ENCODE measurements at places on chromosomes 3 and 15.
A peak's percentile ranks its signal among the peaks of the same experiment; 100 is the strongest.

GRCh38 chr3:62621176-62621575 is 247.8 kb upstream of the FEZF2 start:
- DNase-seq: no peak

DNA sequence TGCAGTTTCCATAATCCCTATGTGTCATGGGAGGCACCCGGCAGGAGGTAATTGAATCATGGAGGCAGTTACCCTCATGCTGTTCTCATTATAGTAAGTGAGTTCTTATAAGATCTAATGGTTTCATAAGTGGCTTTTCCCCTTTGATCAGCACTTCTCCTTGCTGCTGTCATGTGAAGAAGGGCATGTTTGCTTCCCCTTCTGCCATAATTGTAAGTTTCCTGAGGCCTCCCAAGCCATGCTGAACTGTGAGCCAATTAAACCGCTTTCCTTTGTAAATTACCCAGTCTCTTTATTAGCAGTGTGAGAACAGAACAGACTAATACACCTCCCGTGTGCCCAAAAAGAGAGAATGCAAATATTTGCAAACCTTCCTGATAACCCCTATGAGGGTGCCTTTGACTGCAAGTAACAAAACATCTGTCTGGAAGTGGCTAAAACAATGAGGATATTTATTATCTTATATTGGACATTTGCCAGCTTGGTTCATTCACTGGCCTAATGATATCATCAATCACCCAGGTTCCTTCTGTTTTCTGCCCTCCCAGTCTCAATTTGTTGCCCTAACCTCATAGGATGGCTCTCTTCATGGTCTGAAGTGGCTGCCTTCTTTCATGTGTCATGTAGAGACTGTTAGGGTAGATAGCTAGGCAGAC is 68.7 kb downstream of the BHLHE40 start:
- no peak for DNase-seq

- peak; percentile 25 for DNase-seq
These were observed 49.7 kb downstream of the MAGEF1 start for GRCh38 chr3:184662187-184662586.

GRCh38 chr3:33790091-33790490 is 8.3 kb upstream of the PDCD6IP start:
- DNase-seq: no peak

GRCh38 chr3:66456711-66457173 is 44.1 kb downstream of the LRIG1 start:
- DNase-seq: no peak

DNA sequence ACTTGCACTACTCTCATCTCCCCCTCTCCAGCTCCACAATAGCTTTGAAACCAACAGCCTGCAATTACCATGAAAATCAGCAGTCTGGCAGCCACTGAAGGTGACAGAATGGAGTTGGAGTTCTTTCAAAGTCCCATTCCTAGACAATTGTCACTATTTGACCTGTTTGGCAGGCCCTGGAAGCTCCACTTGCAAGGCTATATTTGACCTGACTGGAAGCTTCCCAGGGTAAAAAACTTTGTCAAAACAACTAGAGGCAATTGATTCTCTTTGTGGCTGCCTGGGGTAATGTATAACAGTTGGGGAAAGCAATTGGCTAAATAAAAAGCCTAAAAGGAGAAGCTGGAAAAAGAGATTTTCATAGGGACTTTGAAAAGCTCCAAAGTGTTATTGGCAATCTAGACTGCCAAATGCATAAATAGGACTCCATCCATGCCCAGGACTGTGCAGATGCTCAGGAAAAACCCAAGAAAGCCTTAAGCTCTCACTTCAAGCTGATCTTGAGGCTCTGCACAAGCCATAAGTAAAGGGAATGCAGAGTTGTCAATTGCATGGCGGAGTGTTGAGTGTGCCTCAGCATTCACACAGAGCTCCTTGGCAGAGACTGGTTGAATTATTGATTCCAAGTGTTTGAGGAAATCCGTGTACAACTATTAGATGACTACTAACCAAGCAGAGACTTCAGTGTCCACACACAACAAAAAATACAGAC is 18.3 kb downstream of the GREM1 start:
- no peak for DNase-seq

DNA sequence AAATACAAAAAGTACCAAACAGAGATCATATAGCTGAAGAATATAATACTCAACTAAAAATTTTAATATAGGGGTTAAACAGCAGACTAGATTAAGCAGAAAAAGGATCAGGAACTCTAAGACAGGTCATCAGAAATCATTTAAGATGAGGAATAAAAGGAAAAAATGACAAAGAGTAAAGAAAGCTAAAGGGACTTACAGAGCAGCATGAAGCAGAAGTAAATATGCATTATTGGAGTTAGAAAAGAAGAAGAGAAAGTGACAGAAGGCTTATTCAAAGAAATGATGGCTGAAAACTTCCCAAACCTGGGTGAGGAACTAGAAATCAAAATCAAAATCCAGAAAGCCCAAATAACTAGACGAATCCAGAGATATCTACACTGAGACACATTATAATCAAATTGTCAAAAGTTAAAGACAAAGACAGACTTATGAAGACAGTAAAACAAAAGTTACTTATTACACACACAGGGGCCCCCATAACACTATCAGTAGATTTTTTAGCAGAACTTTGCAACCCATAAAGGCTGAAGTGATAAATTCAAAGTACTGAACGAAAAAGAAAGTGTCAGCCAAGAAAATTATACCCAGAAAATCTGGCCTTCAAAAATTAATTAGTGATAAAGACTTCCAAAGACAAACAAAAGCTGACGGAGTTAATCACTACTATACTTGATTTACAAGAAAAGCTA is 95.6 kb downstream of the SCAPER start:
- no peak for DNase-seq

DNA sequence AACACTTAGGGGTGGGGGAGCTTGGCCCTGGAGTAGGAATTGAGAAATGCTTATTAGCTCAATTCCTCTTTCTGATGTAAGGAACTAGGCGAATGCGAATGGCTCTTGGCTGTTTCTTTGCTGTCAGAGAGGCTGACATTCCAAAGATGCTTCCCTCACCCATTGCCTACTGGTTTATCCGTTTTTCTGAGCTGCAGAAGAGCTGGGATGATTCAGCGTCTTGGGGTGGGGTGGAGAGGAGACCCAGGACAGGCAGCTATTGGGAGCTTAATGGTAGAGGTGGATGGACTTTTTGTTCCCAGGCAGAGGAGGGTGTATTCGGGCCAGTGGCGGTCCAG is 9.8 kb downstream of the PLEKHO2 start:
- peak; percentile 90 for DNase-seq

- no peak for DNase-seq
These were observed 100.7 kb downstream of the CACNA2D3 start for GRCh38 chr3:54223063-54223462.

GRCh38 chr15:51536965-51537574 is 85.5 kb downstream of the DMXL2 start:
- no peak for DNase-seq

GRCh38 chr3:171862993-171863521 is 19.9 kb downstream of the TMEM212 start:
- no peak for DNase-seq

GRCh38 chr15:66089049-66089448 is 164.5 kb downstream of the MEGF11 start:
- DNase-seq: no peak

- DNase-seq: no peak
These were observed 71.9 kb upstream of the FEZF2 start for GRCh38 chr3:62445275-62445674.

- no peak for DNase-seq
These were observed 96.4 kb downstream of the ANO10 start for GRCh38 chr3:43525386-43525785.

DNA sequence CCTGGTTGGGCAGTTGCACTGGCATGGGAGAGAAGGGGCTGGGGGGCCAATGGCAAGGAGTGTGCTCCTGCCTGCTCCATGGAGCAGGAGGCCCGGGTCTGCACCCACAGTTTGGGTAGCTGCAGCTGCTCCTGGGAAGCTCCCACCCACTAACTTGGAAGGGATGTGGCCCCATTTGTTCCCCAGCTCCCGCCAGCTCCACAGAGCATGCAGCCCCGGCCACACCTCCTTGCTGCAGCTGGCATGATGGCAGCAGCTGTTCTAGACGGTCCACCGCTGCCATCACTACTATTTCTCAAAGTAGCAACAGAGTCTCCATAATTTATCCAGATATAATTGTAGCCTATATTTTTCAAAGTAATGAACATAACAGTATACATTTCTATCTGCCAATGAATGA is 65.8 kb downstream of the PIK3CB start:
- no peak for DNase-seq

DNA sequence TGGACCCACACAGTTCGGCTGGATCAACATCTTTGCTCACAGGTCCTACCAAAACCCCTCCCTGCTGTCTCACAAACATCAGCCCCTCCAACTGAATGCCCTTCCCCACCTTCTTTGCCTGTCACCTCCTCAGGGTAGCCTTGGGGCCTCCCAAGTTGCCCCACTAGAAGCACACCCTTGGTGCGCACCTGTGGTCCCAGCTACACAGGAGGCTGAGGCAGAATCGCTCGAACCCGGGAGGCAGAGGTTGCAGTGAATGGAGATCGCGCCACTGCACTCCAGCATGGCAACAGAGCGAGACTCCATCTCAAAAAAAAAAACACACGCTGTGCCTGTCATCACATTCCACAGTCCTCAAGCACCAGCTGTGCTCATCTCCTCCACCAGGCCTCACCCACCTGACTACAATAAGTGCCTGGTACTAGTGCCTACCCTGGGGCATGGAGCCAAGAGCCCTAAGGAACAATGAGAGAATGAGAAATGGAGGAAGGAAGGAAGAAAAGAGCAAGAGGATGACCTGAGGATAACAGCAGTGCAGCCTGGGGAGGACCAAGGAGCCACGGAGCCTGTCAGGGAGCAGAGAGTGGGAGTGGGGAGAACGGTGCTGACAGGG is 26.0 kb downstream of the RPN1 start:
- DNase-seq: no peak

DNA sequence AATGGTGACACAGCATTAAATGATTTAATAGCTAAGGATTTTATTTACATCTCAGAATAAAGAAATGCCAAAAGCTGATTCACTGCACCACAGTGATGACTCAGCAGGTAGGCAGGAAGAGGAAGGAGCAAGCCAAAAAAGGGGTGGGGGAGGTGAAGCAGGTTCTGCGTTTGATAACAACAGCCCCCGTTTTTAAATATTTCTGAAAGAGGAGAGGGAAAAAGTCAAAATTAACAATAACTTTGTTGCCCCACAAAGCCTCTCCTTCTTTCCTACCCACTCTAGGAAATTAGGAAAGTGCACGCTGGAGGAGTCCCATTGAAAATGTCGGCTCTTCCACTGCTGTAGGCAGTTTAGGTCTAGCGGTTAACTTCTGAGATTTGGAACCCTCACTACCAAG is 9.9 kb upstream of the CCDC54 start:
- peak; percentile 11 for DNase-seq

GRCh38 chr15:38028869-38029268 is 94.4 kb downstream of the TMCO5A start:
- no peak for DNase-seq

DNA sequence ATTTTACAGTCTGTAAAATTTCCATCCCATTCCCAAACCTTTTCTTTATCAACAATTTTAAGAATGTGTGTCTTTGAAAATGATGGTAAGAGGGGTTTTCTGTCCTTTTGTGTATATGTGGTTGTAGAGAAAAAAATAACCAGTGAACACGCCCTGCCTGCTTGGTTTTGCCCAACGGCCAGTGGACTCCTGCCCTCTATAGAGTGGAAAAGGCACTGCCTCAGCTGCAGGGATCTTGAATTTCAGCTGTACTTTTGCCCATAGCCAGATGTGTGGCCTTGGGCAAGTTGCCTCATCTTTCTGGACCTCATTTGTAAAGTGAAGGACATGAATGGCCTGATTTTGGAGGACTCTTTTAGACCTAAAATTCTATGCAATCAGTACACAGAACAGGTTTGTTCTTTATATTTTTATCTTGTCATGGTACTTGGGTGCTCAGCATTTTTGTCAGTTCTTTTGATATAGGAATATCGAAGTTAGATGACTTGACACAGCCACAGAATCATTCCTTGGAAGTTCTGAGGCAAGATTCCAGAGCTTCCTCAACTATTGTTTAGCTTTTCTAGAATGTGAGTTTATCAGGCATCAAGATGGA is 81.0 kb downstream of the CLDN11 start:
- DNase-seq: no peak

- DNase-seq: no peak
These were observed 56.3 kb downstream of the APBA2 start for GRCh38 chr15:28942046-28942445.

- no peak for DNase-seq
These were observed 68.0 kb upstream of the TRPM1 start for GRCh38 chr15:31169558-31169957.

- DNase-seq: no peak
These were observed 69.7 kb downstream of the RPLP1 start for GRCh38 chr15:69522361-69522760.

DNA sequence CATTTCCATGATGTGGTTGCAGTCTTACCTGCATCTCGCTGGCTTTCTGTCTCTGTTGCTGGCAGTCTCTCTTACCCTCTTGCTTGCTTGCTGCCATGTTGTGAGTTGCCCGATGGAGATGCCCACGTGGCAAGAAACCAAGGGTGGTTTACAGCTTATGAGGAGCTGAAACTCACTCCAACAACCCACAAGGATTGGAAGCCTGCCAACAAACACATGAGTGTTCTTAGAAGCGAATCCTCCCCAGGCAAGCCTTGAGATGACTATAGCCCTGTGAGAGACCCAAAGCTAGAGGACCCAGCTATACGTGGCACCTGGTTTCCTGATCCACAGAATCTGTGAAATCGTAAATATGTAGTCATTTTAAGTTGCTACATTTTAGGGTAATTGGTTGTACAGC is 490.9 kb upstream of the ADAMTS9 start:
- DNase-seq: no peak

DNA sequence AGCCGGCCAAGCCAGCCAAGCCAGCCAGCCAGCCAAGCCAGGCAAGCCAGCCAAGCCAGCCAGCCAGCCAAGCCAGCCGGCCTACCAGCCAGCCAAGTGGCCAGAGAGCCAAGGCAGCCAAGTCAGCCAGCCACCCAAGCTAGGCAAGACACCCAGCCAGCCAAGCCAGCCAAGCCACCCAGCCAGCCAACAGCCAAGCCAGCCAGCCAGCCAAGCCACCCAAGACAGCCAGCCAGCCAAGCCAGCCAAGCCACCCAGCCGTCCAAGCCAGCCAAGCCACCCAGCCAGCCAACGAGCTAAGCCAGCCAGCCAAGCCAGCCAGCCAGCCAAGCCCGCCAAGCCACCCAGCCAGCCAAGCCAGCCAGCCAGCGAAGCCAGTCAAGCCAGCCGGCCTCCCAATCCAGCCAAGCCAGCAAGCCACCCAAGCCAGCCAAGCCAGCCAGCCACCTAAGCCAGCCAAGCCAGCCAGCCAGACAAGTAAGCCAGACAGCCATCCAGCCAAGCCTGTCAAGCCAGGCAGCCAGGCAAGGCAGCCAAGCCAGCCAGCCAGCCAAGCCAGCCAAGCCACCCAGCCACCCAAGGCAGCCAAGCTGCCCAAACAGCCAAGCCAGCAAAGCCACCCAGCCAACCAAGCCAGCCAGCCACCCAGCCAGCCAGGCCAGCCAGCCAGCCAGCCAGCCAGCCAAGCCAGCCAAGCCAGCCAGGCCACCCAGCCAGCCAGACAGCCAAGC is 200.5 kb downstream of the GOLGA6L6 start:
- no peak for DNase-seq

- DNase-seq: no peak
These were observed 34.9 kb downstream of the APH1B start for GRCh38 chr15:63312286-63312685.
